ENCODE measurements at places on chromosomes 12 and 14. TPM values are rescaled to one million over a fixed set of nuclear protein-coding genes. Genes with fewer than 3 reads are reported as not detected.

The CAPZA3 gene
- not detected for total RNA-seq

GRCh38 chr12:120640861-120641833 is 721 bp downstream of the CABP1 start:
- H3K36me3 ChIP-seq: no peaks in the 10 kb centered on the region
- no peak overlapping the region for H3K4me3 ChIP-seq
- DNase-seq: peak; percentile 68
- peaks cover 5% of the 10 kb centered on the region for H3K4me1 ChIP-seq

GRCh38 chr12:84696281-84696680 is 216.3 kb downstream of the SLC6A15 start:
- no peak overlapping the region for H3K4me3 ChIP-seq
- DNase-seq: no peak
- H3K36me3 ChIP-seq: no peaks in the 10 kb centered on the region
- H3K27me3 ChIP-seq: no peaks in the 10 kb centered on the region
- no peak overlapping the region for H3K27ac ChIP-seq

GRCh38 chr14:99659333-99659741 is 14.4 kb downstream of the HHIPL1 start:
- H3K4me3 ChIP-seq: no peak overlapping the region
- H3K4me1 ChIP-seq: peaks cover 10% of the 10 kb centered on the region
- no peak overlapping the region for H3K27ac ChIP-seq
- peak; percentile 8 for DNase-seq
- peaks cover 13% of the 10 kb centered on the region for H3K27me3 ChIP-seq
- H3K36me3 ChIP-seq: no peaks in the 10 kb centered on the region

DNA sequence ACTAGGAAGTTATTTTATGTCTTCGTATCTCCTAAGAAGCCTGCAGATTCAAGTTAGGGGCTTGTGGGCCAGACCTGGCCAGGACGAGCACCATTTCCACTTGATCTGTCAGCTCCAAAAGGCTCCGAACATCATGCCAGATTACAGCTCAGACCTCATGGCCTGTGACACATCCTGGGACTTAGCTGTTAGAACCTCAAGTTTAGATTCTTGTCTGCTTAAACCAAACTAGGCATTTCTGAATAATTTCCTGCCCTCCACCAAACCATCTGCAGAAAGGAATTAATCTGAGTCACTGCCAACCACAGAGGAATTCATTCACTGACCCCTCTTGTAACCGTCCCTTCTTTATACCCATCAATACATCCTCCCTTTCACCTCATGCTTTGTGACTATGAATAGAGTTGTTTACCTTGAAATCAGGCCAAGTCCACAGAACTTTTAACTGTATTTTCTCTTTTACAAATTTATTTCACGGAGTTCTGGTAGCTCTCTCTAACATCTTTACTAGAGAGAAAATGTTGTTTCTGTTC is 120.3 kb downstream of the FBXL14 start:
- no peaks in the 10 kb centered on the region for H3K27me3 ChIP-seq
- H3K36me3 ChIP-seq: no peaks in the 10 kb centered on the region
- no peak for DNase-seq
- no peak overlapping the region for H3K4me3 ChIP-seq
